ENCODE measurements at places on chromosomes 6 and 20. TPM values are rescaled to one million over a fixed set of nuclear protein-coding genes. Genes with fewer than 3 reads are reported as not detected.

DNA sequence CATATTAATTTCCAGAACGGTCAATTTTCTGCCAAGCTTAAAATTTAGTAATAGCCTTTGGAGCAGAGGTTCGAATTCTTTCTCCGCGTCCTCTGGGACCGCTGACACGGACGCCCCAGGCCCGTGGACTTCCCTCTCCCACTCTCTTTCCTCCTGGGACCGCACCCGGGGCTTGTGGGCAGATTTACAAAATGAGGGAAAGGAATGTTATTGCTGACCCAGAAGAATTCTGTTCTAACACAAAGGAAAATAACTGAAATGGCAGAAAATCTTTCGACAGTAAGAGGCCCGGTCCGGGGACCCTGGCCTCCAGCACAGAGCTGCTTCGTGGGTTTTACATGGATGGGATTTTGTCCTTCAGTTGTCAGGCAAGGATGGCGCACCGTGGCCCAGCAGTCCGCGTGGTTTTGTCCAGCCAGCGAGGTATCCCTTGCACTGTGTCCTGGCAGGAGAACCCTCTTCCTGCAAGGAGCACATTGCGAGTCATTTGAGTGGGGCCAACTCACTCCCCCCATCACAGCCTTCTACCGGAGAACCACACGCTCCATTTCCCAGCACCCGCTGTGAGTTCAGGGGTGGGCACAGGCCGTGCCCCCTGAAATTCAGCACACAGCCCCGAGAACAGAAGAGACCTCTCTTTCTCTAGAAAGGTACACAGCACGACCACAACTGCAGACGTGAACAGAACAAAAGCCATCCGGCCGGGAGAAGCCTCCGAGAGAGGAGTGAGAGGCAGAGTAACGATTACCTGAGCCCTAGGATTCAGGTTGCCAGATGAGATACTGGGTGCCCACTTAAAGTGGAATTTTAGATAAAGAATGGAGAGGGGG is 106.0 kb upstream of the AFDN start:
- no peak for DNase-seq

GRCh38 chr6:81215092-81215432 is 537.4 kb downstream of the TENT5A start:
- DNase-seq: no peak

GRCh38 chr6:54264581-54265272 is 43.5 kb upstream of the TINAG start:
- peak; percentile 19 for DNase-seq

DNA sequence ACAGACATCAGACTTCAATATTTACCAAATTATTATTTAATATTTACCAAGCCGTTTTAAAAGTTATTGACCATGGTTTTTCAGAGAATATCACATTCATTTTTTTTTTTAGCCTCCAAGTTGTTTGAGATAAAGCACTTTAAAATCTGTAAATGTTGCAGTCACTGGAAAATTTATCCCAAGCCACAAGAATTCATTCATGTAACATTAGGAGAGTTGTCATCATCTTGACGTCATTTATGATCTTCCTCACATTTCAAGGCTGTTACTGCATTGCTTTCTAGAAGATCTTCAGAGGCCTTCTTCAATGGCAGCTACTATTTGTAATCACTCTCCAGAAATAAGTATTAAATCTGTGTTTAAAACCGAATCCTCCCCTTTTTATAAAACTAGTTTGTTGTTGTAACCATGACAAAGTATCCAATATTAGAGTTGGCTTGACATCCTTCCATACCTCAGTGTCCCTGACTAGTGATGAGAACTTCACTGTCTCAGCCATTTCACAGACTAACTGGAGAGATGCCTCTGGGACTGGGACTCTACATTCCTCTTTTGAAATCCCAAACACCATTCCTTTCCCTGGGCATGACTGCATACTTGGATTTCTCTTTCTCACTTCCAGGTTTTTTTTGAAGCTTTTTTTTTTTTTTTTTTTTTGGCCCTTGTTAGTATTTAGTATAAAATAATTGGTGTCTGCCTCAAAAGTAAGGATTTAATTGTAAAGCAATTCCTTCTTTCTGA is 100.1 kb downstream of the ZFAND3 start:
- DNase-seq: no peak

RIPOR3 gene
- total RNA-seq: not detected

DNA sequence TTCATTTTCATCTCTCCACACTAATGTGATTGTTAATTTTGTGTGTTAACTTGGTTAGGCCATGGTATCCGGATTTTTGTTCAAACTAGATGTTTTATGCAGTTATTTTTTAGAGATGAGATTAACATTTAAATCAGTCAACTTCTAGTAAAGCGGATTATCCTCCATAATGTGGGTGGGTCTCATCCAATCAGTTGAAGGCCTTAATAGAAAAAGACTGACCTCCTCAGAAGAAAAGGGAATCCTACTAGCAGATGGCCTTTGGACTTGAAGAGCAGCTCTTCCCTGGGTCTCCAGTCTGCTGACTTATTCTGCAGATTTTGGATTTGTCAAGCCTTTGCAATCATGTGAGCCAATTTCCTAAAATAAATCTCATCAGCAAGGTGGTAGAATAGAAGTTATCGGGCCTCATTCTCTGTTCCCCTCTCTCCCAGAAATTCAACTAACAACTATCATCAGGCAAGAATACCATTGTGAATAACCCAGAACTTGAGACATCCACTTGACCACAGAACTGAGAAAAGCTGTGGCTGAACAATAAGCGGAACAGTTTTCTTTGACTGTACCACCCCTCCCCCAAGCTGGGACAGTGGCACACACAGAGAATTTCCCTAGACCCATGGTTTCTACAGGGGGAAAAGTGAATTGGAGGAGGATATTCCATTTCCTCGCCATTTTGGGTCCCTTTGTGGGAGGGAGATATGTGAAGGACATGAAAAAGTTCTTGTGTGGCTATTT is 323.0 kb downstream of the UTRN start:
- no peak for DNase-seq

DSP gene
- 3.4 TPM for total RNA-seq

DNA sequence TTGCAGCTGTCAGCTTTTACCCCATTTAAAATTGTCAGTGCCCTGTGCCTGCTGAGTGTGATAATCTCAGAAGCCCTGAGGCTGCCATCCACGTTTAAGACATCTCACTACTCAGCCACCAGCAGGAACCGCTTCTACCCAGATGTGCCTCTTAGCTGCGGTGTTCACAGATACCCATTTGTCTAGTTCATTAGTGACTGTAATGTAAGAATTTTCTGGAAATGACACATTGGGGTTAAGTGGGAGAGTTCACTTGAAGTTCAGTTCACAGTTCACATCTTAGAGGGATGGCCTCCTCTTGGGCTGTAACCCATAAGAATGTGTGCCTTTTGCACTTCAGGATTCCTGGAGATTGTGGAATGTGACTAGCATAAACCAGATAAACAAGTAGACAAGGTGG is 477.7 kb downstream of the BTBD3 start:
- no peak for DNase-seq

- DNase-seq: no peak
These were observed 41.7 kb downstream of the PHF3 start for GRCh38 chr6:63677282-63677681.

DNA sequence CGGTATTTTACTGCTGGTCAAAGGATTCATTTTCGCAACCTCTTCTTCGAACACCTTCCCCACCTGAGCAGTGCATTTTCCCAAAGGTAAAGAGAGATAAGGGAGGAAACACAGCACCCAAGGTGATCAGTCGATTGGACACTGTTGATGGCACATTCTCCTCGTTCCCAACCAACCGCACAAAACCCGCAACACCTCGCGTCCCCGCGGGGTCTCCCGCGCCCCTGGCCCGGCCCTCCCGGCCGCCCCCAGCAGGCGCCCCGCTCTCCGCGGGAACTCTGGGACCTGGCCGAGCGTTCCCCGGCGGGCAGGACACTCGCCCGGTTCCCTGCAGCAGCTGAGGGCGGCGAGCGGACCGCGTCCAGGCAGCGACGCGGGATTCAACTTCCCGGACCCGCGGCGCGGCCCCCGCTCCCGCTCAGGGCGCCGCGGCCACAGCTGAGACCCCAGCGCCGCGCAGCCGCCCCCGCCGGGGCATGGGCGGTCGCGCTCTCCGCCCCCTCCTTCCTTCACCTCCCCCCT is 506 bp downstream of the RGS17 start:
- DNase-seq: no peak

CCN6 gene
- total RNA-seq: not detected

DNA sequence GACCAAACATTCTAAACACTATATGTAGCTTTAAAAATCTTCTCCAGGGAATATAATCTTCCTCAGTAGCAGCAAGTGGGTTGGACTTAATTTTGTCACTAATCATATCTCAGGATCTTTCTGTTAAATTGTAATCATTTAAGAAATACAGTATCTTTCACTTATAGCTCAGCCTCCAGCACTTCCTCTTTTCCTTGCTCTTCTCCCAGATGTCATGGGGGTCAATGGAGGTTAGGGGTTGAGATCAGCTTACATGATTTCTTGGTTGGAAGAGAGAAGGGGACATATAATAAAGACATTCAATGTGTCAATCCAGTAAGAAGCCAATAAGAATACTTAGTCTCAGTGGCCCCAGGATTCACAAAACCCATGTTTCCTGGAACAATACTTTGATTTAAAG is 15.7 kb upstream of the REPS1 start:
- no peak for DNase-seq

- no peak for DNase-seq
These were observed 36.4 kb downstream of the RIPOR2 start for GRCh38 chr6:24899136-24899996.

GRCh38 chr6:84093441-84094435 is 60.2 kb downstream of the MRAP2 start:
- peak; percentile 21 for DNase-seq

F13A1 gene
- total RNA-seq: not detected

PROCR gene
- total RNA-seq: 96.8 TPM

APCDD1L gene
- total RNA-seq: 0.27 TPM

PNLDC1 gene
- not detected for total RNA-seq

SDCBP2 gene
- 1.1 TPM for total RNA-seq

GRCh38 chr6:33788694-33789549 is at the start of gene LEMD2:
TSS of gene LEMD2 (minus strand) at chr6:33789130. CDS start at chr6:33789116, 14 bp downstream.
- peak; percentile 90 for DNase-seq

- peak; percentile 44 for DNase-seq
These were observed 75.3 kb upstream of the RIPOR2 start for GRCh38 chr6:25010902-25011625.

- no peak for DNase-seq
These were observed 65.5 kb upstream of the GCM1 start for GRCh38 chr6:53214172-53214571.

C6orf163 gene
- total RNA-seq: 1.0 TPM

CASS4 gene
- not detected for total RNA-seq

DNA sequence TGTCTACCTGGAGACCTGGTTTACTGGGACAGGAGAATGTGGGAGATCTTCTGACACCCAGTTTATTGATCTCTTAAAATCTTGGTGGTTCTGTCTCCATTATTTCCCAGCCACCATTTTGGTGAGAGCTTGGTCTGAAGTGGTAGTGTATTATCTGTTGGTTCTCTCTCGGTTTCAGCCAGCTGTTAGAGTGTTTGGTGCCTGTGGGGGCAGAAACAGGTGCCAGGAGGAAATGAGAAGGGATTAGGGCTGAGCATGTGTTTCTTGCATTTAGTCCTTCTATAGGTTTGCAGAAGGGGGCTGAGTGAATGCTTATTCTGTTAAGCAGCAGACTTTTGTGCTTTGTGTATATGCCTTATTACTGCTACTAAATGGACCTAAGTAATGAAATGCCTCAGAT is 9.6 kb downstream of the JARID2 start:
- DNase-seq: no peak

C20orf141 gene
- 0.50 TPM for total RNA-seq

DNA sequence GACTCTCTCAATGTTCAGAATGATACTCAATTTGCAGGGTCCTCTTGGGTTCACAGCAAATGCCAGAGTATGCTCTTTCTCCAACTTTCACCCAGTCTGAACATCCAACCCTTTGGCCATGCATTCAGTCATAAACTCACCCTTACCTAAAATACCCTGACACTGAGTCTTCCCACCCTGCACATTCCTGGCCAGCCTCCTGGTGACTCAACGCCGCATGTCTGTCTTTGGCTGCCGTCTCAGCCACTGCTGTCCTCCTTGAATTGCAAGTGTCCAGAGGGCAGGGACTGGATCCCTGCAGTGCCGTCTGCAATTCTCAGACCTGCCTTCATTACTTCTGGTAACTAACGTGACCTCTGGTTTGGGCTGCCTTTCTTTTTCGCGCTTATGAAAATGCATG is 593.4 kb downstream of the QKI start:
- DNase-seq: no peak

- DNase-seq: no peak
These were observed 111.0 kb upstream of the RALGAPA2 start for GRCh38 chr20:20823476-20823881.

BTNL2 gene
- not detected for total RNA-seq

SIM1 gene
- not detected for total RNA-seq
